HAP-1 (cell line): ENCODE measurements at places on chromosomes 16 and 17.

DNA sequence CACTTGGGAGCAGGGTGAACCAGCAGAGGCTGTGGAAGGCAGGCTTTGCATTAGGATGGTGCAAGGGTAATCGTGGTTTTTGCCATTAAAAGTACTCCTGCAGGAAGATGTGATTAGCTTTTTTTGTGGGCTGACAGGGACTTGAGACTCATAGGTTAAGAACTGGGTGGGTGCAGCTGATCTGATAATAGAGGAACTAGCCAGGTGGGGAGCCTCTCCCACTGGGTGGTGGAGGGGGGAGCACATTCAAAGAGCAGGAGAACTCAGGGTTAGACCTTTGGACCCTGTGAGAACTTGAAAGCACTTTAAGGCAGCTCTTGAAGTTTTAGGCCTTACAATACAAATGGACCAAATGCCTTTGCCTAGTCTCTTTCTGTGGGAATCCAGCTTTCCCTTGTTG, 32.4 kb downstream of the CCL4 start:
- DNase-seq: no peak

- no peak for DNase-seq
Observed at GRCh38 chr17:9389111-9389527, 186.5 kb downstream of the STX8 start.

DNA sequence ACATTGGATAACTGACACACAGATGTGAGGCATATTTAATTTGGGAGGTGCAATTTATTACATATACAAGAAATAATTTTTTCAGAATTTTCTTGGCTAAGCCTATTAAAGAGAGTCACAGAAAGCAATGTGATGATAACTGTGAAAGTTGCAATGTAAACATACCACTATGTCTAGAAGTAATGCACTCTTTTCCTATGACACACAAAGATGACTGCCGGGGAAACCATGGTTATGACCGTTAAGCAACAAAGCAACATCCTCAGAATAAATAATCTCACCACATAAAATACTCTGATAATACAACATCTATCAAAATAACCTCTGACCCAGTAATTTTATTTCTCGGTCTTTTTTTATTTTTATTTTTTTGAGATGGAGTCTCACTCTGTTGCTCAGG, 10.5 kb upstream of the QRICH2 start:
- no peak for DNase-seq

- no peak for DNase-seq
Observed at GRCh38 chr17:79793924-79794304, 3.0 kb downstream of the CBX8 start.

DNA sequence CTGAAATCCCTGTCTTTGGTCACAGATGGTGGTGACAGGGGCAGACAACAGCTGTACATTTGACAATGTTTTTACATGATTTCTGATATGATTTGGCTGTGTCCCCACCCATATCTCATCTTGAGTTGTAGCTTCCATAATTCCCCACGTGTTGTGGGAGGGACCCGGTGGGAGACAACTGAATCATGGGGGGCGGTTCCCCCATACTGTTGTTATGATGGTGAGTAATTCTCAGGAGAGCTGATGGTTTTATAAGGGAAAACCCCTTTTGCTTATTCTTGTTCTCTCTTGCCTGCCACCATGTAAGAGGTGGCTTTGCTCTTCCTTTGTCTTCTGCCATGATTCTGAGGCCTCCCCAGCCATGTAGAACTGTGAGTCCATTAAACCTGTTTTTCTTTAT, 353.9 kb downstream of the CPPED1 start:
- no peak for DNase-seq

- DNase-seq: no peak
Observed at GRCh38 chr16:52254746-52255145, 292.2 kb downstream of the TOX3 start.

- DNase-seq: peak; percentile 76
Observed at GRCh38 chr16:30535777-30536190, 1.1 kb upstream of the ZNF747 start.

- DNase-seq: no peak
Observed at GRCh38 chr17:60846175-60846574, 168.5 kb downstream of the BCAS3 start.

DNA sequence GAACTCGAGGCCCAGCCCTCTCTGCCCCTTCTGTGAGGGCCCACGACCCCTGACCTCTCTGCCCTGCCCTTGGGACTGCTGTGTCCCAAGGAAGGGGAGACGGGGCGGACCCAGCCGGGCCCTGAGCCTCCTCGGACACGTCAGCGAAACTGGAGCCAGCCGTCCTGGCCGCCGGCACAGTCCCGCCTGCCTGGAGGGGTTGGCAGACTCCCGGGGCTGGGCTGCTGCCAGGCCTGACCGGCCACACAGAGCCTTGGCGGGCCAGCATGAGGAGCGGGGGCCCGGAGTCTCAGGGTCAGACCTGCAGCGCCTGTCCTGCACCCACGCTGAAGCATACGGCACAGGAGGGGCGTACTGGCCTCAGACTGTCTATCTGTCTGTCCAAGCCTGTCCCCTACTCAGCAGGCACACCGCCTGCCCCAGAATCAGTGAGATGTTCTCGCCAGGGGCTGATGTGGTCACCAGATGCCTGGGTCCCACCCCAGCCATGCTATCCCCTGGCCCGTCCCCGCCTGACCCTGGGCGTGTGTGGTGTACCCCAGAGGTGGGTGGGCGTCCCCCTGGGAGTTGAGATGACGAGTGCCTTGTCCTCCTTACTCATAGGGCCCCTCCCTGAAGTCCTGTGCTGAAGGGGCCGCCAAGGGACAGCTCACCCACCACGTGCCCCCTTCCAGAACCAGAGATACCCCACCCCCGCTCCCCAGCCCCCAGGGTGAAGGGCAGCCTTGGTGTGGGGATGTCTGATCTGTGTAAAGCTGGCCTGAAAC, 4.7 kb downstream of the VASN start:
- DNase-seq: no peak

- DNase-seq: no peak
Observed at GRCh38 chr16:80231121-80231520, 309.7 kb upstream of the DYNLRB2 start.

GRCh38 chr17:57477522-57478362, 221.4 kb downstream of the MSI2 start:
- DNase-seq: no peak

GRCh38 chr17:50533185-50533584, 650 bp downstream of the EPN3 start:
- DNase-seq: no peak

- DNase-seq: peak; percentile 88
Observed at GRCh38 chr17:6421700-6422604, 13.0 kb downstream of the AIPL1 start.

DNA sequence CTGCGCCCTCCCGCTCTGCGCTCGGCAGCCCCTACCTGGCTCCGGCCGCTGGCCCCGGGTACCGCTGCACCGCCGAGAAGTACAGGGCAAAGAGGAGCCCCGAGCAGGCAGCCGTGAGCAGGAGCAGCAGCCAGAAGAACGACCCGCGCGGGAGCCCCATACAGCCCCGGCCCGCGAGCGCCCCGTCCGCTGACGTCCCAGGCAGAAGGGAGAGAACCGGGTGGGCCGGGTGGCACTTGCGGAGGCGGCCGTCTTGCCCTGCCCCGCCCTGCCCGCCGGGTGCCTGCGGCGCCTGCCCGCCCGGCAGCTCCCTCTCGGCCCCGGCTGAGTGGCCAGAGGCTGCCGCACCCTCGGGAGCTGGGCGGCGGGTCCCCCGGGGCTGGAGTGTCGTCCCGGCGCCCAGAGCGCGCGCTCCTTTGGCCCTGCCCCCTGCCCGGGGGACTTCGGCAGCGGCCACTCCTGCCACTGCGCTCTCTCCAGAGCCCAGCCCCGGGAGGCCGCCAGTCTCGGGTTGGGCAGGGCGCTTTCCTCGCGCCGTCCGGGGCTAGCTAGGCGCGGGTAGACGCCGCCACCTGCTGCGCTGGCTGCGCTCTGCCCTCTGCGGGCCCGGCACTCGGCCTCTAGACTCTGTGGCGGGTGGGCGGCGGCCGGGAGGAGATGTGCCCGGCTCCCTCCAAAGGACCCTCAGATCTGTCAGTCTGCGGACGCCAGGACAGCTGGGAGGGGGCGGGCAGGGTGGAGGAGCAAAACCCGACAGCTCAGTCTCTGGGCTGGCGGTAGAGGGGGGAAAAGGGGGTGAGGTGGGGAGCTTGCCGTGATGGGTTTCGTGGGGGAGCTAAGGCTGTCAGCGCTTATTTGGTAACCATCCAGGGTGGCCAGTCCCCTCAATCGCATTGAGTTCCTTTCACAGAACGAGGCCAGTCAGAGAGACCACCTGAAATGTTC, at the start of gene ST6GALNAC2:
Gene ST6GALNAC2 (minus strand): TSS at position 212 of the 945 bp plus-strand sequence. CDS start 52 bp downstream, at position 160.
- peak; percentile 76 for DNase-seq

- no peak for DNase-seq
Observed at GRCh38 chr17:60896996-60897395, 219.3 kb downstream of the BCAS3 start.

DNA sequence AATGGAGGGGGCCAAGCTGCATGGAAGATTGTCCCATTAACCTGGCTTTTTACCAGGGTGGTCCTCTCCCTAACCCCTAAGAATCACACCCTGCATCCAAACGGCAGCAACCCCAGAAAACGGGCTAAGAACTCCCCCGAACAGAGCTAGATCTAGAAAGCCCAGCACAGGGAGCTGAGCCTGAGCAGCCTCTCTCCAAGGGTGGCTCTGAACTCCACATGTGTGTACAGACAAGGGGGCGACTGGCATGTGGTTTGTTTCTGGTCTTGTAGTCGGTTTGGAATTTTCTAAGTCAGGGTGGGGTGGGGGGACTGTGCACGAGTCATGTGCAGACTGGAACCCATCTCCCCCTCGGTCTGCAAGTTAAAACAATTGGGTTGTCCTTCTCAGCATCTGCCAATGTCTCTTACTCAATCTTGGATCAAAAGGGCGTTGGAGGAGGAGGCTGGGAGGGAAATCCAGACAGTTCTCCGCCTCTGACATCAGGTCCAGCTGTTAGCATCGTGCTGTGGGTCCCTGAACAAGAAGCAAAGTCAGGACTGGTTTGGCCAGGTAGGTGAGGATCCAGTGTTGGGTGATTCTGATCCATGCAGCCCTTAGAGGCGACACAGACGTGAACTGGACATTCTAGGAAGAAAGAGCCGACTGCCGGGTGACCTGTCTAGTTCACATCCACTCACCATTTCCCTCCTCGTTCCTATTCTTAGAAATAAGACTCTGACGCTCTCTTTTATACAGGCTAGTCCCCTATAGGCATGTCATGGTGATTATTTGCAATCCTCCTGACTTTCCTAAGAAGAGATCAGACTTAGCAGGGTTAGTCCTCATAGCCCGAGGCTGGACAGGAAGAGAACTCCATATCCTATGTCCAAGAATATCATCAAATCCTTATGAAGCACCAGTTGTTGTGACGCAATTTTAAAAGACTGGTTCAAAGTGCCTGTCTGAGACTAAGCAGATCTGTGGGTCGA, 381.8 kb downstream of the SOX9 start:
- DNase-seq: no peak

DNA sequence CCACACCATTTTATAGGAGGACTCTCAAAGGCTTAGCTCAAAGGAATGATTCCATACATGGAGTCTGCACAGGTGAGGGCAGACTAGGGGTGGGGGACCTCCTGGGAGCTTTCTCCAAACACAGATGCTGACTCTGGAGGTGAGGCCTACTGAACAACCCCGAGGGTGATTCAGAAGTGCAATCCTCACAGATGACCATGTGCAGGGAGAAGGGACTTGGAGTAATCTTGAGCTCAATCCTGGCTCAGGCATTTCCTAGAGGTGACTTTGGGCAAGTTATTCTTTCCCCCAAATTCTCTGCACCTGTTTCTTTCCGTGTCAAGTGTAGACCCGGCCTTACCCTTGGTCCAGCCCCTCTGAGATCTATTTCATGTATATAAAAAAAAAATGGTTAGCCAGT, 401.5 kb downstream of the SLC39A11 start:
- no peak for DNase-seq

GRCh38 chr17:4199818-4200402, 56.9 kb downstream of the CYB5D2 start:
- DNase-seq: peak; percentile 57

- DNase-seq: no peak
Observed at GRCh38 chr17:78230996-78231935, at the start of gene TMEM235. Gene TMEM235, plus strand, starts transcription at chr17:78231631. Its CDS starts 393 bp downstream, at chr17:78232024.

DNA sequence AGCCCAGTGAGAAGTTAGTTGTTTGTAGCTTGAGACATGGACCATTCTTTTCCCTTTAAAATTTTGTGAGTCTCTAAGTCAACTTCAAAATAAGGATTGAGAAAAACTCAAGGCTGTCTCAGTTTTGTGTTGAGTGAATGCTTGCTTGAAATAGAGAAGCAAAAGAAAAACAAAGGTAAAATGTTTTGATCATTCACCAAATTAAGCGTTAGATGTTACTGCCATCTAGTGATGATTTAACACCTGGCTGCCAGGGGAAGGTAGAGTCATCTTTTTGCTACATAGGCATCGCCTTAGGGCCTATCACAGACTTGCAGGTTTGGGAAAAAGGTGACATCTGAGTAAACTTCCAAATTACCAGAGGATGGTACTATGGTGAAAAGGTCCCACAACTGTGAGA, 74.4 kb downstream of the PCTP start:
- no peak for DNase-seq

GRCh38 chr16:69904495-69905170, 46.5 kb upstream of the CLEC18A start:
- no peak for DNase-seq

- DNase-seq: no peak
Observed at GRCh38 chr16:88534638-88535190, 35.5 kb upstream of the ZC3H18 start.

DNA sequence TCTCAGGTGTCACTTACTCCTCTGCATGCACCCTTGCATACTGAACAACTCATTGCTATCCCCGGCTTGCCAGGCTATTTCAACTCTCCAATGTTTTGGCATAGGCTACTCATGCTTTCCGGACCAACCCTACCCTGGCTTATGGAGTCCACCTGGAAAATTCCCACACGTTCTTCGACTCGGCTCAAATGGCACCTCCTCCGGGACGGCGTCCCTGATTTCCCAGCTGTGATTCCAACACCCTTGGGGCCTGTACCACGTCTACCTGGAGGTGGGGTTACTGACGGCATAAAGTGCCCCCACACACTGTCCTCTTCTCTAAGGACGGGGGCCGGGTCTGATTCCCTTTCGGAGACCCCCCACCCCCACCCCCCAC, 498 bp downstream of the SMYD4 start:
- no peak for DNase-seq

GRCh38 chr17:78815696-78816095, 24.9 kb downstream of the USP36 start:
- no peak for DNase-seq

- DNase-seq: no peak
Observed at GRCh38 chr17:42129109-42129837, 6.7 kb downstream of the HSPB9 start.

DNA sequence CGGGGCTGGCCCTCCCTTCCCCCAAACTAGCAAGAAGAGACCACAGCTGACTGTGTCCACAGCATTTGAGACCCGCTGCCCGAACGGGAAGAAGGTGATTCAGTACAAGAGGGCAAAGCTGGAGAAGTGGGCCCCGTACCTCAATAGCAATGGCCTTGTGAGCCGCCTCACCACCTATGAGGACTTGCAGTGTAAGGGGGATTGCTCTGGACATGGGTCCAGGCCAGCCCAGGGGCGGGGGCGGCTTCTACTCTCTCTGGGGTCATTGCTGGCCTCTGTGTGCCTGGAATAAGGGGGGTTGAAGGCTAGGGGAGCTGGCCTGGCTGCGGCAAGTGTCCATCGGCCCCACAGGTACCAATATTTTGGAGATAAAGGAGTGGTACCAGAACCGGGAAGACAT, 12.9 kb upstream of the KATNB1 start:
- DNase-seq: no peak

- no peak for DNase-seq
Observed at GRCh38 chr17:45663772-45664171, 120.3 kb upstream of the CRHR1 start.
